ENCODE measurements at places on chromosomes 6 and 20.

GRCh38 chr6:38701551-38701950 lies 1.4 kb downstream of the GLO1 start:
- DNase-seq, result no peak

DNA sequence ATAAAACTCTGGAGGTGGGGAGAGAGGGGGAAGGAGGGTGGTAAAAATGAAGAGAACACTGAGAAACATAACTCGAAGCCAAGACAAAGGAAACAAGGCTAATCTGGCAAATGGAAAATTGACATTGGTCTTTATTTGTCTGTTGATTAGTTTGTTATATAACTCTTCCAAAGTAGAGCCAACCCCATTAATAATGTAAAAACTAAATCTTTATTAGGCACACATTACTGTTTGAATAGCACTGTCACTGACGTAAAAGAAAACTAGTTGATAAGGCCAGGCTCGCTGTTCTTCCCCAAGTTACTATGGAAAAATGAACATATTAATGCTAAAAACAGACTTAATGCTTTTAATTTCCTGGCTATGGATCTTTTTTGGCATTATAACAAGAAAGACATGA lies 110.0 kb downstream of the MAP3K5 start:
- DNase-seq, result no peak

DNA sequence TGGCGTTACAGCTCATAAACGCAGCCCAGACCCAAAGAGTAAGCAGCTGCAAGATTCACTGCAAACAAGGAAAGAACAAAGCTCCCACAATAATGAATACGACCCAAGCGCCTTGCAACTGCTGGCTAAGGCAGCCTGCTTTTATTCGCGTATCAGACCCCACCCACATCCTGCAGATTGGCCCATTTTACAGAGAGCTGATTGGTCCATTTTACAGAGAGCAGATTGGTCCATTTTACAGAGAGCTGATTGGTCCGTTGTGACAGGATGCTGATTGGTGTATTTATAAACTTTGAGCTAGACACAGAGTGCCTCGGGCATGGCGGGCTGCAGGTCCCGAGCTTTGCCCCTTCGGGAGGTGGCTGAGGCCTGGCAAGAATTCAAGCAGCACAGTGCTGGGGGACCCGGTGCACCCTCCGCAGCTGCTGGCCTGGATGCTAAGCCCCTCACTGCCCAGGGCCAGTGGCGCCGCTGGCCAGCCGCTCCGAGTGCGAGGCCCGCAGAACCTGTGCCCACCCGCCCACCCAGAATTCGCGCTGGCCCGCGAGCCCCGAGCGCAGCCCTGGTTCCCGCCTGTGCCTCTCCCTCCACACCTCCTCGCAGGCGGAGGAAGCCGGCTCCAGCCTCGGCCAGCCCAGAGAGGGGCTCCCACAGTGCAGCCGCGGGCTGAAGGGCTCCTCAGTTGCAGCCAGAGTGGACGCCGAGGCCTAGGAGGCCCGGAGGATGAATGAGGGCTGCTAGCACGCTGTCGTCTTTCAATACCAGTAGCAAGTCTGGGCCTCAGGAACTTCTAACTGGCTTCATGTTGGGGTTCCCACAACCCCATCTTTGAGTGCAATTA lies 11.2 kb upstream of the RPS10 start:
- no peak for DNase-seq

GRCh38 chr6:47310131-47310480 lies 401 bp upstream of the TNFRSF21 start:
- DNase-seq, result no peak

GRCh38 chr20:13723011-13723410 lies 61.7 kb downstream of the ESF1 start:
- DNase-seq, result no peak

- no peak for DNase-seq
Observed at GRCh38 chr20:25239387-25240370, 8.2 kb upstream of the PYGB start.

DNA sequence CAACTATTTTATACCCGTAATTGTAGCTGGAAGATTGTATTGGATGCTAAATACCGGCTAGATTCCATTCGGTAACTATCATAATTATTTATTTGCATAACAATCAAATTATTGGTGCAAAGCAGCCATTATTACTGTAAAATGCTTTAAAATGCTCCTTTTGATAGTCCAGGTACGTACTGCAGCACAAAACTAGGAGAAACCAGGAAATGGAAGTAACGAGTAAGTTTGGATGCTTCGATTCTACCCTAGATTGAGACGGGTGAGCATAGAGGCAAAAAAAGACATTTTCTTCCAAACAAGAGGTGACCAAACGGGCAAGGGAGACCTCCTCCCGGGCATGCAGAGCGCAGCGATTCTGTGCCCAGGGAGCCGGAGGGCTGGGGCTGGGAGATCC lies 469 bp upstream of the XRN2 start:
- DNase-seq, result no peak

- DNase-seq, result peak; percentile 60
Observed at GRCh38 chr6:15077006-15077405, 168.9 kb upstream of the JARID2 start.

DNA sequence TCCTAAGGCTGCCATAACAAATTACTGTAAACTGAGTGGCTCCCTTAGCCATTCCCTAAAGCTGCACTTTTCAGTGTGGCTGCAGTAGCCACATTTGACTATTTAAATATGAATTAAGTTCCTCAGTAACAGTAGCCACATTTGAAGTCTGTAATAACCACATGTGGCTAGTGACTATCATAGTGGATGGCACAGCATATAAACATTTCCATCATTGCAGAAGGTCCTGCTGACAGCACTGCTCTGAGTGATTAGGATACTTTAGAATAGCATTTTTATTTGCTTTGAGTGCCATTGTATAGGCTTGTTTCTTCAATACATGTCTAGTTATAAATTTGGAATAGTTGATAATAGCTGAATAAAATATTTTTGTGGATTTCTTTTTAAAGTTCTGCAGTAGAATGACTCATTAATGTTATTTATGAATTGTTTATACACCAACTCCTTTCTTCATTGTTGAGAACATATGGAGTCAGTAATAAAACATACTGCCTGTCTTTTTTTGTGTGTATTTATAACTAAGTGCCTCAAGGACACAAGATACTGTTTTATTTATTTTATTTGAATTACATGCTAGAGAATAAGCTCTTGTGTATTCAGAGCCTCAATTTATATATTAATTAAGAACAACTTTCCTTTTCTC lies 217.2 kb downstream of the CDKAL1 start:
- no peak for DNase-seq

Data from astrocyte (in vitro differentiated cells and primary cell).